GF-D8 (cell line): ENCODE measurements at places on chromosomes 4 and X.

DNA sequence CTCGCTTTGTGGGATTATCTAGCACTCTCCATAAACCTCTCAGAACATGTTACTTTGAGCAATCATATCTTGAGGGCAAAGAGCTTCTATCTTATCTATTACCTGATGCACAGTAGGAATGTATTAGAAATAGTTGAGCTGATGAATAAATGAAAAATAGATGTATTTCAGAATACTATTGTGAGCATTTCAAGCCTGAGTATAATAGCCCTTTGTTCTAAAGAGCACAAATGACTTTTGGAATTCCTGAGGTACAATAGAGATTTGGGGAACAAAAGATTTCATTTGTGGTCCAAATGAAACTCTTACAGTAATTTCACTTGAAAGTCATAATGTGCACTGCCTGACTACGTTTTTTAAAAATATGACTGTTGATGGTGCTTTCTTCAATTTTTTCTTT is 159.5 kb downstream of the UGT8 start:
- DNase-seq, result no peak

DNA sequence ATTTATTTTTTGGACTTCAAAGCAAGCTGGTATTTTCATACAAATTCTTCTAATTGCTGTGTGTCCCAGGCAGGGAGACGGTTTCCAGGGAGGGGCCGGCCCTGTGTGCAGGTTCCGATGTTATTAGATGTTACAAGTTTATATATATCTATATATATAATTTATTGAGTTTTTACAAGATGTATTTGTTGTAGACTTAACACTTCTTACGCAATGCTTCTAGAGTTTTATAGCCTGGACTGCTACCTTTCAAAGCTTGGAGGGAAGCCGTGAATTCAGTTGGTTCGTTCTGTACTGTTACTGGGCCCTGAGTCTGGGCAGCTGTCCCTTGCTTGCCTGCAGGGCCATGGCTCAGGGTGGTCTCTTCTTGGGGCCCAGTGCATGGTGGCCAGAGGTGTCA is 15.3 kb downstream of the FGFR3 start:
- DNase-seq, result no peak

DNA sequence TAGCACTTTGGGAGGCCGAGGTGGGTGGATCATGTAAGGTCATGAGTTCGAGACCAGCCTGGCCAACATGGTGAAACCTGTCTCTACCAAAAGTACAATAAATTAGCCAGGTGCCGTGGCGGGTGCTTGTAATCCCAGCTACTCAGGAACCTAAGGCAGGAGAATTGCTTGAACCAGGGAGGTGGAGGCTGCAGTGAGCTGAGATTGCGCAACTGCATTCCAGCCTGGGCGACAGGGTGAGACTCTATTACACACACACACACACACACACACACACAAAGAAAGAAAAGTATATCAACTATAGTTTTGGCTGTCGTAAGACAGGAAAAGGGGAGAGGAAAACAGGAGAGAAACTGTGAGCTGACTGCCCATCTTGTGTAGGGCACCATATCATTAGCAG is 171.7 kb downstream of the ADAMTS3 start:
- no peak for DNase-seq

DNA sequence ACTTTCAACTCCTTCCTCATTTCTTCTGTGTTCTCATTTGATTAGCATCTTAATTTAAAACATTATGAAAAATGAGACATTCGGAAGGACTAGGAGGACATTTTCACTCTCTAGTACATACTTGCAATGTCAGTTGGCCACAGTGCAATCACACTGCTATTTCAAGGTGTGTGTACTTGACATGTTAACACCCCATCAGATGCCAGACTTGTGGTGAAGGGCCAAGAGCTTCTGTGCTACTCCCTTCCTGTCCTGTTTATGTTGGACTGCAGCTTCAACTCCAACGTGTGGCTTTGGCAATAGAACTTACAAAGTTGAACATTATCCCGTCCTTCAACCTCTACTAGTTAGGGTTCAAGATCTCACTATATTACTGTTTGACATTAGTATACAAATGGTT is 221.0 kb downstream of the PALLD start:
- no peak for DNase-seq

DNA sequence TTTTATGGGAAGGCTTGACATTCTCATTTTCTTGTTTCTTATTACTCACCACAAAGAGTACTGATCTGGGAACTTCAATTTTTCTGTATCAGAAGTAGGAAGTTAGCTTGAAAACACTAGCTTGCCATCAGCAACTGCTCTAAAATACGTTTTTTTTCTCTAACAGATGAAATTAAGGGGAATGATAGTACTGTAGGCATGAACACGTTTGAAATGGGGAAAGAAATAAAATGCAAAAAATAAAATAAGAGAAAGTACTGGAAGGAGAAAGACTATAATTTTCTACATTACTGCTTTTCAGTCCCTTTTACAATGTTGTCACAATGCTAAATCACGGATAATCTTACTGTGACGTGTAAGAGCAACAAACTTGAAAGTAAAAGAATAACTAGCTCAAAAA is 1.5 kb downstream of the RADX start:
- DNase-seq, result no peak

- peak; percentile 32 for DNase-seq
These were observed 4.9 kb downstream of the PRDM8 start for GRCh38 chr4:80202190-80202711.

DNA sequence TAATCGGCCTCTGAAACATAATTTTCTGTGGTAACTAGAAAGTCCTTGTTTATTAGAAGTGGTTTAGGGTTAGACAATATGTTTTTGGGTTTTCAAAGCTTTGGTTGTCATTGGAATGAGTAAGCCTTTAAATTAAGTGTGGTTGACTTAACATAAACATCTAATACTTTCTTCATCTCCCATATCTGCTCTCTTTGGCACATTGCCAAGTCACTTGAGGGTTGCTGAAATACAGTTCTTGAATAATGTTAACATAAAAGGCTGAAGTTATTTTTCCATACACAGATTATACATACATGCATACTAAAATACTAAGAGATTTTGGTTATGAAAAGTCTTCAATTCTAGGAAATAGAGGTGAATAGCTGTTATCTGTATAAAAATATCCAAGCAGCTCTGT is 241.7 kb upstream of the BMP3 start:
- no peak for DNase-seq

DNA sequence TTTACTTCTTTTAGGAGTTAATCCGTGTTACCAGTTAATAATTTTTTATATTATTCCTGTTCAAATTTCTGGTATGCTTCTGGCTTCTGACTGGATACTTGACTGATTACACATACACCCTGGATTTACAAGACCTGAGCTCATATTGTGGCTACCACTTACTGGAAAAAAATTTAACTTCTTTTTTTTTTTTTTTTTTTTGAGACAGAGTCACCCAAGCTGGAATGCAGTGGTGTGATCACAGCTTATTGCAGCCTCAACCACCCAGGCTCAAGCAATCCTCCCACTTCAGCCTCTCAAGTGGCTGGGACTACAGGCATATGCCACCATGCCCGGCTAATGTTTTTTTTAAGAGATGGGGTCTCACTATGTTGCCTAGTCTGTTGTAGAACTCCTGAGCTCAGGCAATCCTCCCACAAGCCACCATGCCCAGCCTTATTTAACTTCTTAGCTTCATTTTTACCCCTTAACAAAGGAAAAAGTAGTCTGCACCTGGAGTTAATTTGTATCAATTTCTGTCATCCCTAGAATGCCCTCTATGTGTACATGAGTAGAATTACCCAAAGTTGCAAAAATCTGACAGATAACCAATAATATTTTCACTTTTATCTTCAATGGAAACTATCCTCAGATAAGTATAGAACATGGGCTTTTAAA is 50.3 kb downstream of the TMEM165 start:
- DNase-seq, result no peak

GRCh38 chrX:114619874-114620273 is 36.0 kb downstream of the HTR2C start:
- DNase-seq, result no peak

DNA sequence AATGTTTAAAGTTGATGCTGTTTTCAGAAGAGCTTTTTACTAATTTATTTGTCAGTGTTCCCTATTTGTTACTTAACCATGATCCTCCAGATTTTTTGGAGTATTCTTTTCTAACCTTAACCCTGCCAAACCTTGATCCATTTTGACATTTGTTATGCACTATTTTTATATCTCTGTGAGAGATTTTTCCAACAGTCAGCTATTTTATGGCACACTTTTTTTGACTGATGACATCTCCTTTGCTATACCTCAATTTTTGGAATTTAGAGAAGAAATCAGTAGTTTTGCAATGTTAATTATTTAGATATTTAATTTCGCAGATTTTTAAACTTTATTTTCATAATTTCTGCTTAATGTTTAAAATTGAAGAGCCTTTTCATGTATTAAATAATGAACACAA is 66.0 kb downstream of the CPEB2 start:
- no peak for DNase-seq

DNA sequence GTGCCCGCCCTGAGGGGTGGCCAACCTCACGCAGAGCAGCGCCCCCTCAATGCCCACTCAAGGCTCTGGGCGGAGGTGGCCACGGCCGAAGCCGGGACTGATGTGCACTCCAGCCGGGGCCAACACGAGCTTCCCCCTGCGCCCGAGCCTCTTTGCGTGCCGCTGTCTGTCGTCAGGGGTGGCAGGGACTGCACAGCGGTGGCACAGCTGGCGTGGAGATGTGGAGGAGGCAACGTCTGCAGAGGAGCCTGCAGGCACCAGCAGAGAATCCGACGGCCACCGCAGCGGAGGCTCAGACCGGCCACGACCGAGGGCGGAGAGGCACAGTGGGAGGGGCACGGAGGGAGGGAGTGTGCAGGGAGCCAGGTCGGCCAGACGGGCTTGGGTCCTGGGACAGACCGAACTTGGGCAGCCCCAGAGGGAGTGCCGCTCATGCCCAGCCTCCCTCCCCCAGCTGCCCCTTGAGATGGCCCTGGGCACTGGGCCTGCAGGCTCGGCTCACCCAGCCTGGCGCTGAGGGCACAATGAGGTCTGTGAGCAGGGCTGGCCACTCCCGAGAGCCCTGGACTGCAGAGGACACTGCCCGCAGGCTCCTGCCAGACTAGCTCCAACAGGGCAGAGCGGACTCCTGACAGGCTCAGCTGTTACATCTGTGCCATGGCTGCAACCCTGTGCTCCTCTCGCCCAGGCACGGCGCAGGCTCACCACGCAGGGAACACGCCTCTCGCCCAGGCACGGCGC is 46.5 kb upstream of the CPLX1 start:
- no peak for DNase-seq

- DNase-seq, result no peak
These were observed 15.9 kb upstream of the NELFA start for GRCh38 chr4:2024683-2025082.

DNA sequence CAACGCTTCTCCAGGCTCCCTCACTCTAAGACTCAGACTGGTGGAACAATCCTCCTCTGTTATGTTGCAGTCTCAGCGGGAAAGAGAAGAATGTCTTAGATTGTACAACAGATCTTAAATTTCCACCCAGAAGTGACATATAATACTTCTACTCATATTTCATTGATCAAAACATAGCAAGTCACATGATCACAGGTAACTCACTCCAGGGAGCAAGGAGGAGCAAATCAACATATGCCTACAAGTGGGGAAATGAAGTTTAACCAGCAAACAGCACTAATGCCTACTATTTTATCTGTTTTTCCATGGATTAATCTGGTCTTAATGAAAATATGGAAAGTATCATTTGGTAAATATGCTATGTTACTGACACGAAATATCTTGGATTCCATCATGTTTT is 819.8 kb downstream of the CCSER1 start:
- DNase-seq, result no peak

- DNase-seq, result no peak
These were observed 41.5 kb downstream of the GPRIN3 start for GRCh38 chr4:89266128-89266527.

DNA sequence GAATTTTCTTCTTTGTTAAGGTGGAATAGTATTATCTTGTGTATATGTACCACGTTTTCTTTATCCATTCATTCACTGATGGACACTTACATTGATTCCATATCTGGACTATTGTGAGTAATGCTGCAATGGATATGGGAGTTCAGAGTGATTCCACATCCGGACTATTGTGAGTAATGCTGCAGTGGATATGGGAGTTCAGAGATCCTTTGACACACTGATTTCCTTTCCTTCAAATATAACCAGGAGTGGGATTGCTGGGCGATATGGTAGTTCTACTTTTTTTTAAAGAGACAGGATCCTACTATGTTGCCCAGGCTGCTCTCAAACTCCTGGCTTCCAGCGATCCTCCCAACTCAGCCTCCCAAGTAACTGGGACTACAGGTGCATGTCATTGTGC is 12.1 kb downstream of the TMEM156 start:
- DNase-seq, result no peak

GRCh38 chrX:44891642-44892041 is 18.7 kb downstream of the KDM6A start:
- no peak for DNase-seq

- no peak for DNase-seq
These were observed 30.4 kb downstream of the PGRMC1 start for GRCh38 chrX:119266364-119266995.

GRCh38 chr4:185304944-185305690 is 90.6 kb downstream of the LRP2BP start:
- no peak for DNase-seq

DNA sequence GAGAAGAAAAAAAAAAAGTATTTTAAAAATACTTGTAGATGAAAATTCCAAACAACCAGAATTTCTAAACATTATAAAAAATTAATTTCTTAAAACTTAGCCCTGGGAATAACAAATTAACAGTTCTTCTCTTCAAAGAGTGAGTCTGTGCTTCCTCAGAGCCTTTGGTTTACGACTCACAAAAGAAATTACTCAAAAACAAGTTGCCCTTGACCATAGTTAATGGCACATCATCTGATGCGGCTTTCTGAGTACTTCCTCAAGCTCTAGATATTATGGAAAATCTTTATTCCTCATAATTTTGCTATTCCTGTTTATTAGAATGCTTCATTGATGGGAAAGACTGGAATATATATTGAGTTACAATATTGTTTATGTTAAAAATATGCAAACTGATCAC is 23.7 kb downstream of the TAPT1 start:
- no peak for DNase-seq

DNA sequence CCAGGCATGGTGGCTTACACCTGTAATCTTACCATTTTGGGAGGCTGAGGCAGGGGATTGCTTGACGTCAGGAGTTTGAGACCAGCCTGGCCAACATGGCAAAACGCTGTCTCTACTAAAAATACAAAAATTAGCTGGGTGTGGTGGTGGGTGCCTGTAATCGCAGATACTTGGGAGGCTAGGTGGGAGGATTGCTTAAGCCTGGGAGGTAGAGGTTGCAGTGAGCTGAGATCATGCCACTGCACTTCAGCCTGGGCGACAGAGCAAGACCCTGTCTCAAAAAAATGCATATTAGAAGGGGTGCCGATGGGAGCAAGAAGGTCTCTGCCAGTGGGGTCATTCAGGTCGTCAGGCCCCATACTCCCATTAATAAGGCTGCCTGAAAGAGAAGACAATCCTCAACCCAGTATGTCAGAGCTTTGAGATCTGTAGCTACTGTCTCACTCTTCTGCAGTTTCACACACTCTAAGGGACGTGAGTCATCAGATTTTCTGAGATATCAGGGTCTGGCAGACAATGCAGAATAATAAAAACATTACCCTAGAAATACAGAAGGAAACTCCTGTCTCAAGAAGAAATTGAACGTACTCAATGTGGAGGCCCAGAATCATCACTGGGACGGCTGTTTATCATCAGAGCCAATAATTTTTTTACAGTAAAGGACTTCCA is 176.7 kb upstream of the FAT1 start:
- DNase-seq, result no peak
